ENCODE measurements at places on chromosomes 3 and 15.

DNA sequence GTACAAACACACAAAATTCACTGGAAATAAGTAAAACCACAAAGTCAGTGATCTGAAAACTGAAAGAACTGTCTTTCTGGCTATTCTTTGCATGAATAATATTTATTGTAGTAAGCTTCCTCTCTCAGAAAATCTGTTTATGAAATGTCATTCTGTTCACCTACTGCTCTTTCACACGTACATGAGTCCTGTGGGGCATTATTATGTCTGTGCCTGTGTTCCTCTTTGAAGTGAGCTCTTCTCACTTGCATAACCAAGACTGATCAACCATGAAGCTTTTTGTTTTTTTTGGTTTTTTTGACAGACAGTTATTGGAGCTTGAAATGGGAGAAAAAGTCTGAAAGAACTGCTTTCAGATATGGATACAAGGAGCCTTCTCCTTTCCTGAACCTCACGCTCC lies 195.8 kb downstream of the PLCH1 start:
- DNase-seq: no peak

- DNase-seq: peak; percentile 97
Measured at GRCh38 chr3:56980798-56981390, 79.6 kb upstream of the SPATA12 start.

DNA sequence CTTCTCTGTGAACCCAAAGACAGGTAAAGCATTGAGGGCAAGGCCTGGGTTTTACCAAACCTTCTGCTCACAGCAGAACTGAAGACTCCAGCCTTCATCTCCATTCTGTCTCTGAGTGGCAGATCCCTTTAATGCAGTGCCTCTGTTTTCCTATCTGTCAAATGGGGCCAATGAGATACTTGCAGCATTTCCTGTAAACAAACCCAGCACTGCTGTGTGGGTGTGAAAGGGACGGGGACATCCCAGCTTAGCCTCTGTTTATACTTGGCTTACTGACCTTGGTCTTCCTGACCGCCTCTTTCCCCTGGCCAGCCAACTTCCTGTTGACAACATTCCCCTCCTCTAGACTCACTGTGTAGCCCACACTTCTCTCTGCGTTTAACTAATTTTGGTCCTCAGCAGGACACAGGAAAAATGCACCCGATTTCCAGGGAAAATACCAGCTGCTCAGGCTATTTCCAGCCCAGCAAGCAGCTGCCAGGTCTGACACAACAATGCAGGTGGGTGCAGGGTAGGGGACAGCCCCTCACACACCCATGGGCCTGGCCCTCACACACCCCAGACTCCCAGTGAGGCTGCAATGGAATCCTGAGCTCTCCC lies 105.9 kb upstream of the HERC1 start:
- peak; percentile 89 for DNase-seq

- no peak for DNase-seq
Measured at GRCh38 chr15:45372041-45372995, 6.0 kb downstream of the GATM start.

GRCh38 chr15:75214293-75215096 lies 12.8 kb downstream of the C15orf39 start:
- no peak for DNase-seq

DNA sequence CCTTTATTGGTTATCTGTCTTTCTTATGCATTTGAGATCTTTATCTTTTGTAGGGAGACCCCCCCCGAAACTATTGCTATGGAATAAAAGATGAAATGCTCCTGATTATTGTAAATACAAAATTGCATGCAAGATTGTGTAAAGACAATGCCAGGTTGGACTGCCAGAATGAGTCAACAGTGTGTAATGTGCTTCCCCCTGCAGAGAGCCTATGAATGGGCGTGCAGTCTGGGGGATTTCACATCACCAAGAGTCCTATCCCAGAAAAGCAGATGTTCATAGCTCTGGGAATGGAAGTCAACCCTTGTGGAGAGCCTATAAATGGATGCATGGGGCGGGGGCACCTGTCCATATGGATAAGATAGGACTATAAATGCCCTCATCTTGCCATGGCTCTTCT lies 584.3 kb downstream of the NSUN3 start:
- DNase-seq: no peak

DNA sequence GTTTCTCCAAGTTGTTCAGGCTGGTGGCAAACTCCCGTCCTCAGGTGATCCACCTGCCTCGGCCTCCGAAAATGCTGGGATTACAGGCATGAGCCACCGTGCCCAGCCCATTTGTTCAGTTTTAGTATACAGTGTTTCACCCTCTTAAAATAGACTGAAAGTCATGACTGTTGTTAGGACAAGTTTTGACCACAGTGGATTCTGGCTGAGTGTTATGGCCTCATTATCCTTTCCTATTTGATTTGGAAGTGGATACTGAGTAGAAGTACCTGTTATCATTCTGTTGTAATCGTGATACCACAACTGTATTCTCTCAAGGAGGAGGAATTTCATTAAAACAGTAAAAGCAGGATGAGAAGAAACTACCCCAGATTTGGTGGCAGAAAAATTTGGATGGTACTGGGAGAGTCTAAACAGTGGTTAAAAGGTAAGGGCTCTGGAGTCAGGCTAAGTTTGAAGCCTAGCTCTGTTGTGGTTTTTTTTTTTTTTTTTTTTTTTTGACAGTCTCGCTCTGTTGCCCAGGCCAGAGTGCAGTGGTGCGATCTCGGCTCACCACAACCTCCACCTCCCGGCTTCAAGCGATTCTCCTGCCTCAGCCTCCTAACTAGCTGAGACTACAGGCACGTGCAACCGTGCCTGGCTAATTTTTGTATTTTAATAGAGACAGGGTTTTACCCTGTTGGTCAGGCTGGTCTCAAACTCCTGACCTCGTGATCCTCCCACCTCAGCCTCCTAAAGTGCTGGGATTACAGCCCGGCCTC lies 2.6 kb downstream of the MAP2K1 start:
- DNase-seq: no peak

DNA sequence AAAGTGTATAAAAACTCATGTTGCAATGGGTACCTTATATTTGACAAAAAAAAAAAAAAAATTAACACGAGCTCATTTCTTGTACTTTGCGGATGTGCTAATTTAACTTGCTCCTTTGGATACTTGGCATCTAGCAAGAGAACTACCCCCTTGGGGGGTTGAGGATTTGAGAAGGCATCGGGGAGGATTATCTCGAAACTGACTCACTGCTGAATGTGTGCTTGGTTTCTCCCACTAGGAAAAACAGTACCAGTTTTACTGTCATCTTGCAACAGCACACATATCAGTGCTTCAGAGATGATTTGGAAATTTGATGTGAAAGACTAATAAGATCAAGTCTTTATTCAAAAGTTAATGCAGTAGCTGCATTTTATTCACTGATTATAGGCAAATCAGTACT lies 891 bp downstream of the EXOG start:
- DNase-seq: peak; percentile 44

DNA sequence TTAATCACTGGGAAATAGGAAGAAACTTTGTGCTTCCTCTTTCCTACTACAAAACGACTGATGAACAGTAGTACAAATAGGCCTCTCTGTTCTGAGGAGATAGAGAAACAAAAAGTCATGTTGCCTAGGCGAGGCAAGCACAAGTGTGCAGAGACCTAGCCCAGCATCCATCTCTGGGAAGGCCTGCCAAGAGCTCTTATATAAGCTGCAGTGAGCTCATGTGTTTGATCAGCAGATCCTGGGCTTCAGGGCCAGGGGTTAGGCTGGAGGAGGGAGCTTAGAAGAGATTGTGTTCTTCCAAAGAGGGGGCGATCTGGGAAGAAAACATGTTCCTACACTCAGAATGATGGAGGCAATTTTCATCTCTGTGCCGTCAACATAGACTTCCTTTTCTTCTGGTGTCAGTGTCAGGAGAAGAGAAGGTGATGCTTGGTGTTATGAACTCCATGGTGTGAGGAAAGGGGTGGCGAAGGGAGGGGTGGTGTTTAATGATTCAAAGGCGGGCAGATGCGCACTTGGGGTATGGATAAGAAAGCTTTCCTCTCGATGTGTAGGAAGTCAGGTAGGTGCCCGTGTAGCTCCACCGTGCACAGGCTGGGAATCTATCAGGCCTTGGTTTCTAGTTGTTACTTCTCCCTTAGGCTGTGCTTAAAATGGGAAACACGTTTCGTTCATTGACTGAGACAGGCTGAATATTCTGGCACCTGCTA lies 29.5 kb upstream of the ETV5 start:
- no peak for DNase-seq

GRCh38 chr3:183013856-183014255 lies 33.5 kb upstream of the DCUN1D1 start:
- no peak for DNase-seq

DNA sequence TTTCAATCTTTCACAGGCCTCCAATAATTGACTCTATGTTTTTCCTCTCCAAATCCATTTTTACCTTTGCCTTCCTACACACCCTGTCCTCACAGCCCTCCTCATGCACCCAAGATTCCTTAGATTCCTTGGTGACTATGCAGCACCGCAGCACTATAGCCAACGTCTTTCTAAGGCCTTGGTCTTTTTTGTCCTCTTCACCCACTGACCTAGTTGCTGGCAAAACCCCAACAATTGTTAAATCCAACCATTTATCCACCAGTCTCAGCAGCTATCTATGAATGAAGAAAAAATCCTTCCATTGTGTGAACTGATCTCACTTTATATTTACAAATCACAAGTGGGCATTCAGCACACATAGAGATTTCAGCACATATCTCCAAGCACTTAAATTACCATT lies 203.9 kb downstream of the VGLL3 start:
- DNase-seq: peak; percentile 71

Measured in EH (cell line).